Right lung (tissue), 10 donors: ENCODE measurements at places on chromosomes 4 and X. TPM values are rescaled to one million over a fixed set of nuclear protein-coding genes. Genes with fewer than 3 reads are reported as not detected.

Gene PPEF2
- 0.04 TPM for polyA plus RNA-seq

Gene CENPVL2
- polyA plus RNA-seq: not detected

Gene HS3ST1
- 2.7 TPM for polyA plus RNA-seq

Gene GLRB
- 6.0 TPM for polyA plus RNA-seq

Gene GPC3
- 487 TPM for polyA plus RNA-seq

Gene GYPE
- polyA plus RNA-seq: 25.5 TPM

Gene NAA11
- polyA plus RNA-seq: not detected

Gene IKBKG
- polyA plus RNA-seq: 14.1 TPM

Gene UNC5C
- 47.2 TPM for polyA plus RNA-seq

Gene OPRPN
- not detected for polyA plus RNA-seq

Gene TMEM35A
- 12.0 TPM for polyA plus RNA-seq

- no peak for DNase-seq
Measured at GRCh38 chr4:128725405-128726055, 84.0 kb upstream of the JADE1 start.

- no peak for DNase-seq
Measured at GRCh38 chr4:106677213-106677612, 308.6 kb upstream of the GIMD1 start.

GRCh38 chr4:42942216-42942615 lies 49.7 kb downstream of the GRXCR1 start:
- DNase-seq: no peak

- no peak for DNase-seq
Measured at GRCh38 chrX:120315776-120316175, 4.5 kb upstream of the TMEM255A start.

DNA sequence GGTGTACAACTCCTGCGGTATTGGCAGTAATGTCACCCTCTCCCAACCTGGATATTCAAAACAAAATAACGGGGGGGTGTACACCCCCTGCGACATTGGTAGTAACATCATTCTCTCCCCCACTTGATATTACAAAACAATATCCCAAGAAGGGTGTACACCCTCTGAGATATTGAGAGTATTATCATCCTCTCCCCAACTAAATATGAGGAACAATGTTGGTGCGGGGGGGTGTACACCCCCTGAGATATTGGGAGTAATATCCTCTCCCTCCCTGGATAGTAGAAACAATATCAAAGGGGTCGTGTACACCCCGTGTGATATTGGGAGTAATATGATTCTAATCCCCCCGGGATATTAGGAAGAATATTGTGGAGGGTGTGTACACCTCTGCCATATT lies 71.4 kb upstream of the ADGRA3 start:
- no peak for DNase-seq

DNA sequence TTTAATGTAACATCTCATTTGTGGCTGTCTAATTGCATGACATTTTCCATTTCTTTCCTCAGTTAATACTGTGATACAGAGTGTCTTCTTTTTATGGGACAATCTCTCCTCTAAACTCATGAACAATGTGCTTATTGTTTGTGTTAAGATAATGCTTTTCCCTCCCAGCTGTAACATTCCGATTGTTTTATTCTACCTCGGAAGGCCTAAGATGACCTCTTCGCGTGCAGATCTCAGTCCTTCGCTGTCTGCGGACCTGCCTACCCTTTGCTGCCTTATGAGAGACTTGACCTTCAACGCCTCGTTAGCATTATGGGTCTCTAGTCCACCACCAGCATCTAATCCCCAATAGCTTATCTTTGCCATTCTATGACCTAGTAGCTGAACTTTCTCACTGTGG lies 29.8 kb upstream of the ZFP42 start:
- no peak for DNase-seq

GRCh38 chr4:88445252-88445651 lies 11.7 kb upstream of the HERC5 start:
- DNase-seq: no peak

DNA sequence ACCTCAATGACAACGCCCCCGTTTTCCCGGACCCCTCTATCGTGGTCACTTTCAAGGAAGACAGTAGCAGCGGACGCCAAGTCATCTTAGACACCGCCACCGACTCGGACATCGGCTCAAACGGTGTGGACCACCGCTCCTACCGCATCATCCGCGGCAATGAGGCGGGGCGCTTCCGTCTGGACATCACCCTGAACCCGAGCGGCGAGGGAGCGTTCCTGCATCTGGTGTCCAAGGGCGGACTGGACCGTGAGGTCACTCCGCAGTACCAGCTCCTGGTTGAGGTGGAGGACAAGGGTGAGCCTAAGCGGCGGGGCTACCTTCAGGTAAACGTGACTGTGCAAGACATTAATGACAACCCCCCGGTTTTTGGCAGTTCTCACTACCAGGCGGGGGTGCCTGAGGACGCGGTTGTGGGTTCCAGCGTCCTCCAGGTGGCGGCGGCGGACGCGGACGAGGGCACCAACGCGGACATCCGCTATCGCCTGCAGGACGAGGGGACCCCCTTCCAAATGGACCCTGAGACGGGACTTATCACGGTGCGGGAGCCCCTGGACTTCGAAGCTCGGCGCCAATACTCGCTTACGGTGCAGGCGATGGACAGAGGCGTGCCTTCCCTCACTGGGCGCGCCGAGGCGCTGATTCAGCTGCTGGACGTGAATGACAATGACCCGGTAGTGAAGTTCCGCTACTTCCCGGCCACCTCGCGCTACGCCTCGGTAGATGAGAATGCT lies 2.2 kb downstream of the FAT4 start:
- DNase-seq: no peak

DNA sequence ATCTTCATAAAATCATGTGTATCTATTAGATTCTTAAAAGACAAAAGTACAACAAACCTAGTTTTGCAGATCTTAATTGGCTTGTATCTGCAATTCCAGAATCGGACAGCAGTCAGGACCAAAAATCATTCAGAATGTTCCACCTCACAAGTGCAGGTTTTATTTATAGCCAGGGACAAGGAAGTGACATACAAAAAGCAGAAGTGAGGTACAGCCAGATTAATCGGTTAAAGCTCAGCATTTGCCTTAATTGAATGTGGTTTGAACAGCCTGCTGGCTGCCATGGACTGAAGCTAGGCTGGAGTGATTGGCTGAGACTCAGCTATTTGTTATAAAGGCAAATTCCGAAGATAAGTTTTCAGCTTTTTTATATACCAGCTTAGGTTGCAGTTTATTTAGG lies 932.6 kb downstream of the C4orf33 start:
- no peak for DNase-seq

GRCh38 chrX:105543283-105543682 lies 279.1 kb upstream of the NRK start:
- DNase-seq: no peak

GRCh38 chr4:113243312-113243711 lies 193.9 kb downstream of the ANK2 start:
- DNase-seq: no peak

- DNase-seq: peak; percentile 32
Measured at GRCh38 chrX:154799556-154800348, 5.5 kb downstream of the MPP1 start.

DNA sequence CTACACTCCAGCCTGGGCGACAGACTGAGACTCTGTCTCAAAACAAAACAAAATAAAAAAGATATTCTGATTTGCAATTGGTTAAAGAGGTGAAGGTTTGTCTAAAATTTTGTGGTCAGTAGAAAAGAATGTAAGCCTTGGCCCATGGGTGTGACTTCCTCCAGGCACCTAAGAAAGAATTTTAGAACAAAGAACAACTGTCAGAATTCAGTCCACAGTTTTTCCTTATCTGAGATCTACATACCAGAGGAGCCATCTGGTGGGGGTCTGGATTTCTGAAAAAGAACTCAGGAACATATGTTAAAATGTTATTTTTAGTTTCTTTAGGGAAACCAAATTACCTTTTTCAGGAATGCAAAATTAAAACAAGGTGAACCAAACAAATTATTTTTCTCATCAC lies 434.1 kb downstream of the ANKRD50 start:
- DNase-seq: no peak

GRCh38 chr4:140809676-140810075 lies 53.5 kb upstream of the TBC1D9 start:
- no peak for DNase-seq

- DNase-seq: no peak
Measured at GRCh38 chrX:1355131-1356046, 18.8 kb downstream of the IL3RA start.

DNA sequence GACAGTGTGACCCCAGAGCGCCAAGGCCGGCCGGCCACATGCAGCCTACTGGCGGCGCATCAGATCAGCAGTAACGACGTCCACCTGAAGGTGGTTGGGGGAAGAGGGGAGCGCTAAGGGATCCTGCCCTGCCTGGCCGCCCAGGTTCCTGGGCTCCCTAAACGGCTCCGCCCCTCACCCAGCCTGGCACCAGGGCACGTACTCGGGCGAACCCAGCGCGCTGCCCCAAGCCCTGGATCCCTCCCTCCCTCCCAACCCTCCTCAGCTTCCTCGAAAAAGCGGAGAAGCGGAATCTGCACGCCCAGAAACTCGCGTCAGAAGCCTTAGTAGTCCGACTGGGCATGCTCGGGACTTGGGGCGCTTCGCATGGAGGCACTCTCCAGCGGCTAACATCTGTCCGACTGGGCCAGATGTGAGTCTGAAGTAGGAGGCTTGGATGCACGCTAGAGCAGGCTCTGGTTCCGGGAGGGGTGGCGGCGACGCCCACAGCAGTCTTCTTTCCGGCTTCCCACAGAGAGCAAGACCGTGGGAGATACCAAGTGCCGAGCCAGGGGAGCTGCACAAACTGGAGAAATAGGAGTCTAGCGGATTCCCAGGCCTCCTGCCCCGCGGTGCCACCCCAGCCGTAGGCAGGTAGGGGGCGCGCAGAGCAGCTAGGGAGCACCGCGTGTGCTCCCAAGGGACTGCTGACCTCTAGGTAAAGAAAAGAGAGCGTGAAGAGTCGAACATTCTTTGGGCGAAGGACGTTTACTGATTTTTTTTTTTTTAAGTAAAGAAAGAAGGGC lies 114.3 kb upstream of the TEX13C start:
- peak; percentile 20 for DNase-seq

DNA sequence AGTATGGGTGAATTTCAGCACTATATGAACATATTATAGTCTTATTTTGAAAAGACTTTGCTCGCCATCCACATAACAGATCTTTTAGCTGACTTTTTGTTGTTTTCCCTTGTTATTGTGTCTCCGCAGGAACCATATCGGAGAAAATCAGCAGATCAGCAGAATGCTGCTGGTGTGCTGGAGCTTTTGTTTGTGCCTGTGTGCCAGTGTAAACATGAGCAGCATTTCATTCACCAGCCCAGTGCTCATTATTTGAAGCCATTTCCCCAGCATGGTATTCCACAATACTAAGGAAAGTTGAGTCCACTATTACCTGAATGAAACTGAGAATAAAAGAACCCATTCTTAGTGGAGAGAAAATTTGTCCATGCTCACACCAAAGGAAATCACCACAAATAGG lies 261.8 kb upstream of the ARX start:
- DNase-seq: no peak

DNA sequence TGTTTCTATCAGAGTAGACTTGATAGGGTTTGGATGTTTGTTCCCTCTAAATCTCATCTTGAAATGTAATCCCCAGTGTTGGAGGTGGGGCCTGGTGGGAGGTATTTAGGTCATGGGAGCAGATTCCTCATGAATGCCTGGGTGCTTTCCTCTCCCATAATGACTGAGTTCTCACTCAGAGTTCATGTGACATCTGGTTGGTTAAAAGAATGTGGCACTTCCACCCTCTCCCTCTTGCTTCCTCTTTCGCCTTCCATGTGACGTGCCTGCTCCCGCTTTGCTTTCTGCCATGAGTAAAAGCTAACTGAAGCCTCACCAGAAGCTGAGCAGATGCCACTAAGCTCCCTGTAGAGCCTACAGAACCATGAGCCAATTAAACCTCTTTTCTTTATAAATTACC lies 47.3 kb upstream of the SRPX start:
- DNase-seq: no peak

DNA sequence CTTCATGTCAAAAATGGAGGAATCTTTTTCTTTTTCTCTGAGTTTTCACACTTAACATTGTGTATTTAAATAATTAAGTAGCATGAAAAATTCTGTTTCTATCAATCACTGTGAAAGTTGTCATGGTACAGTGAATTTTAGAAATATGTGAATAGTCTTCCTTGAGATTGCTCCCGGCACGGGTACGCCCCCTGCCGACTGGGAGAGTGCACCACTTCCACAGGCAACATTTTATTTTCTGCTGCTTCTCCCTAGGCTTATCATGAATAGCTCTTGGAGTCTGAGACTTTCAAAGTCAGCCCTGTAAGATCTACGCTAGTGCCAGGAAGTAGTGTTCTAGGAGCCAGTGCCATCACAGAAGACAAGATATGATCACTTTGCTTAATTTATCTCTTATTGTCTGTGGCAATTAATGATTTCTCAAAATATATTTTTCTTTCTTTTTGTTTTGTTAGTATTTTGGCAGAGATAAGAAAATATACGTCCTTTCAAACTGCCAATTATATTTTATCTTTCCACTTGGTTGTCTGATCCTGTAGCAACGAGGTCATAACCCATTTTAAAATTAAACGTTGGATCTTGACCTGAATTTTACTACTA lies 763.8 kb upstream of the AADAT start:
- DNase-seq: peak; percentile 11

DNA sequence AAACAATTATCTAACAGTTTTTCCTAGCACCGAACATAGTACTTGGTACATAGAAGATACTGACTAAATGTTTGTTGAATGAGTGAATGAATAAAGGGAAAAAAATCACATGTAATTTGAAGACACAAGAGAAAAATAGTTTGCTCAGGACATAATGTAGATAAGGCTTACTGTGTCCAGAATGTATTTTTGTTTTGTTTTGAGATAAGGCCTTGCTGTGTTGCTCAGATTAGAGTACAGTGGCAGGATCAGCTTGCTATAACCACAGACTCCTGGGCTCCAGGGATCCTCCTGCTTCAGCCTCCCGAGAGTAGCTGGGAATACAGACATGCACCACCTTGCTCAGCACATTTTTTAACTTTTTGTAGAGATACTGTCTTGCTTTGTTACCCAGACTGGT lies 6.5 kb downstream of the FAM199X start:
- DNase-seq: no peak
